Endothelial cell (in vitro differentiated cells): ENCODE measurements at places on chromosomes 16 and 17.

DNA sequence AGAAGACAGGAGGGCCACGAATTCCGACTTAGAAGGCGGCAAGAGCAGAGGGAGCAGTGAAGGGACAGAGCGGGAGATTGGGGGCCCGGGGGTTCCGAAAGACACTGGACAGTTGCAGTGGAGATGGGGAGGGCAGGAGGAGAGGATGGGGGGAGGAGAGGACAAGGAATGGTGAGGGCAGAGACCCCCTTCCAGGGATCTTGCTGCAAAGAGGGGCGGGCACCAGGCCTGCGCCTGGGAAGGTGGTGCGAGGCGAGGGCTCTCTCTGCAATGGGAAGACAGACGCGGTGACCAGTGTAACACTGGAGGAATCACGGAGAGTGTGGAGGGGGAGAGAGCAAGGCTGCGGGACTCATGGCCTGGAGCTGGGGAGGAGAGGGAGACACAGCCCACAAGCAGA, 185.2 kb downstream of the RBFOX3 start:
- no peak overlapping the region for H3K27ac ChIP-seq
- H3K36me3 ChIP-seq: no peaks in the 10 kb centered on the region
- DNase-seq: no peak
- H3K4me3 ChIP-seq: no peak overlapping the region

- no peaks in the 10 kb centered on the region for H3K27me3 ChIP-seq
- no peak overlapping the region for H3K27ac ChIP-seq
- H3K4me3 ChIP-seq: no peak overlapping the region
- H3K4me1 ChIP-seq: peaks cover 3% of the 10 kb centered on the region
Measured at GRCh38 chr16:8878523-8878911, 3.6 kb upstream of the LITAFD start.

GRCh38 chr17:5019475-5019956, 15.7 kb downstream of the SLC52A1 start:
- peaks cover 52% of the 10 kb centered on the region for H3K36me3 ChIP-seq
- peaks cover 3% of the 10 kb centered on the region for H3K27me3 ChIP-seq
- peak overlapping the region; percentile 67 for H3K27ac ChIP-seq

- H3K4me1 ChIP-seq: peaks cover 41% of the 10 kb centered on the region
- H3K36me3 ChIP-seq: peaks cover 4% of the 10 kb centered on the region
- H3K27me3 ChIP-seq: peaks cover 6% of the 10 kb centered on the region
- no peak overlapping the region for H3K27ac ChIP-seq
Measured at GRCh38 chr17:47844814-47845715, 4.0 kb upstream of the SCRN2 start.

- H3K4me1 ChIP-seq: peaks cover under 1% of the 10 kb centered on the region
- H3K4me3 ChIP-seq: no peak overlapping the region
- H3K27ac ChIP-seq: no peak overlapping the region
- DNase-seq: peak; percentile 3
- no peaks in the 10 kb centered on the region for H3K36me3 ChIP-seq
Measured at GRCh38 chr16:4323071-4323844, 7.4 kb downstream of the GLIS2 start.

GRCh38 chr16:25812215-25812614, 120.5 kb downstream of the HS3ST4 start:
- peaks cover 3% of the 10 kb centered on the region for H3K36me3 ChIP-seq
- H3K4me3 ChIP-seq: no peak overlapping the region
- no peaks in the 10 kb centered on the region for H3K27me3 ChIP-seq
- DNase-seq: no peak
- no peak overlapping the region for H3K27ac ChIP-seq
- no peaks in the 10 kb centered on the region for H3K4me1 ChIP-seq

- no peak overlapping the region for H3K4me3 ChIP-seq
- no peaks in the 10 kb centered on the region for H3K4me1 ChIP-seq
- H3K27ac ChIP-seq: no peak overlapping the region
- H3K27me3 ChIP-seq: peaks cover 1% of the 10 kb centered on the region
- H3K36me3 ChIP-seq: no peaks in the 10 kb centered on the region
- DNase-seq: peak; percentile 70
Measured at GRCh38 chr17:71085238-71086033, 916.1 kb downstream of the KCNJ2 start.

GRCh38 chr16:14634389-14634725, 1.6 kb downstream of the BFAR start:
- no peak for DNase-seq
- peaks cover 27% of the 10 kb centered on the region for H3K4me1 ChIP-seq
- H3K27ac ChIP-seq: peak overlapping the region; percentile 99
- H3K4me3 ChIP-seq: peak overlapping the region; percentile 99
- no peaks in the 10 kb centered on the region for H3K36me3 ChIP-seq

DNA sequence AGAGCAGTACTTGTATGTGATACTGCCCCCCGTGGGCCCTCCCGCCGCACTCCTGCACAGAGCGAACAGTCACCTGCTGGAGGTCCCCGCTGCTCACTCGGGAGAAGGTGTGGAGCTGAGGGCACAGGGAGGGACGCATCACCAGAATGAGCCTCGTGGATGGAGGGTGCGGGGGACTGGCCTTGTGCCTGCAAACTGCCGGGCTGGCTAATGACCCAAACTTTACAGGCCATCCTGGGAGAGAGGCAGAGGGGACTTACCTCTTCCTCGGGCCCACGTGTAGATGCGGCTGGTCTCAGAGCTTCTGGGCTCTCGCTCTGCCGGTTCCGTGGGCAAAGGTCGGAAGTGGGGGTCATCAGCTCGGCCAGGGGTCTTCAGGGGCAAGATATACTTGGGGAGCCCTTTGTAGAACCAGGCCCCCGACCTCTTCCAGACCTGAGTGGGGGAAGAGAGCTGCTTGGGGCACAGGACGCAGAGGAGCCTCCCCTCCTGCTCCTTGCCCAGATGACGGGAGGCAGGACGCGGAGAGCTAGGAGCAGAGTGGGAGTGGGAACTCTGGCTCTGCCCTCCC, 65.5 kb upstream of the DOC2B start:
- H3K27ac ChIP-seq: no peak overlapping the region
- H3K4me1 ChIP-seq: peaks cover 8% of the 10 kb centered on the region
- peaks cover 19% of the 10 kb centered on the region for H3K36me3 ChIP-seq
- peaks cover 23% of the 10 kb centered on the region for H3K27me3 ChIP-seq

DNA sequence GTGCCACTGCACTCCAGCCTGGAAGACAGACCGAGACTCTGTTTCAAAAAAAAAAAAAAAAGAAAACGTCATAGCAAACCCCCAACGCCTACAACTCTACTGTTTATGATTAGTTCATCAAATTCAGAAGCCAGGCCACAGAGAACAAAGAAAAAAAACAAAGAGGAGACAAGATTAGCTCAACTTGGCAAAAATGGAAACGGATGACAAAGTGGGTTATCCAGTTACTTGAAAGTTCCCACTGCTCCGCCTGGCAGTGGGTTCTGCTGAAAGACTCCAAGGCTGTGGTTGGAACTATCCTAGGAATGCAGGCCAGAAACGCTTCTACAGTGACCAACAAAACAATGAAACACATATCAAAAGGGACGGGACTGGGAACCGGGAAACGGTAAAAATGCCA, 53.1 kb downstream of the MRM3 start:
- peaks cover 3% of the 10 kb centered on the region for H3K27me3 ChIP-seq
- peaks cover 6% of the 10 kb centered on the region for H3K36me3 ChIP-seq
- no peak for DNase-seq
- H3K4me3 ChIP-seq: no peak overlapping the region

DNA sequence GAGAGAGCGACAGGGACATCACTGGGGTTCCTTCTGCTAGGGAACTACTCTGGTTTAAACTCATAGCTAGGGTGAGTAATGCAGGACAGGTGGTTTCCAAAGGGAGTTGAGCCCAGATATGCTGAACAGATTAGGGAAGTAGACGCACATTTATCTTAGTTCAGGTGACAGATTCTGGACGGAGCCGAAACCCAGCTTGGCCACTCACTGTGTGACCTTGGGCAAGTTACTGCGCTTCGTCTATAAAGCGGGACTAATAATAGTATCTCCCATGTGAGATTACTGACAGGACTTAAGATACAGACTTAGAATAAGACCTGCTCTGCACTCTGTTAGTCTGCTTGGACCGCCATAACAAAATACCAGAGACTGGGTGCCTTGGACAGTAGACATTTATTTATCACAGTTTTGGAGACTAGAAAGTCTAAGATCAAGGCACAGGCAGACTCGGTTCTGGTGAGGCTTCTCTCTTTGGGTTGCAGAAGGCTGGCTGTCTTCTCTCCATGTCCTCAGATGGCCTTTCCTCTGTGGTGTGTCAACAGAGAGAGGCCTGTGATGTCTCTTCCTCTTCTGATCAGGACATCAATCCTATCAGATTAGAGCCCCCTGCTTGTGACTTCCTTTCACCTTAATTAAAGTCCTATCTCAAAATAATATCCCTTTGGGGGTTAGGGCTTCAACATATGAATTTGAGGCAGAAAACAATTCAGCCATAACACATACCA, 12.1 kb downstream of the SCNN1G start:
- H3K4me1 ChIP-seq: no peaks in the 10 kb centered on the region
- no peak overlapping the region for H3K4me3 ChIP-seq
- H3K27ac ChIP-seq: no peak overlapping the region
- no peak for DNase-seq
- H3K36me3 ChIP-seq: no peaks in the 10 kb centered on the region
- peaks cover 2% of the 10 kb centered on the region for H3K27me3 ChIP-seq

DNA sequence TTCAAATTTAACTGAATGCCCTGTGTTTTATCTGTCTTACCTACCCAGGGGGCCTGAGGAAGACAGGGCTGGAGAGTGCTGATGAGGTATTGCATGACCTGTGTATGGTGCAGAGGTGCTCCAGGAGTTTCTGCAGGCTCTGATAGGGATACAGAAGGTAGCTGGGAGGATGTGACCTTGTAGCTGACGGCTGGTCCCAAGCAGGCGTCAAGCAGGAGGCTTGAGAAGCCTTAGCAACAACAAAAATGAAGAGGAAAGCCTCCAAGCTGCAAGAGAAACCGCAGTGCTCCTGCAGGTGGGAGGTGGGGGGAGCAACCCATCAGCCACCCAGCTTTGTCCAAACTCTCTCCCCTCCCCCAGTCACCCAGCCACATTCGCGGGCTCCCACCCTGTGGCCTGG, 40.4 kb downstream of the LAT start:
- H3K4me1 ChIP-seq: no peaks in the 10 kb centered on the region
- H3K4me3 ChIP-seq: no peak overlapping the region
- DNase-seq: no peak

- H3K27me3 ChIP-seq: peaks cover 2% of the 10 kb centered on the region
- H3K36me3 ChIP-seq: peaks cover 19% of the 10 kb centered on the region
- H3K4me1 ChIP-seq: no peaks in the 10 kb centered on the region
- peak overlapping the region; percentile 9 for H3K4me3 ChIP-seq
- no peak for DNase-seq
Measured at GRCh38 chr17:63751806-63752205, 10.2 kb upstream of the STRADA start.
